SJSA1 (cell line): ENCODE measurements at places on chromosomes 6 and 20.

DNA sequence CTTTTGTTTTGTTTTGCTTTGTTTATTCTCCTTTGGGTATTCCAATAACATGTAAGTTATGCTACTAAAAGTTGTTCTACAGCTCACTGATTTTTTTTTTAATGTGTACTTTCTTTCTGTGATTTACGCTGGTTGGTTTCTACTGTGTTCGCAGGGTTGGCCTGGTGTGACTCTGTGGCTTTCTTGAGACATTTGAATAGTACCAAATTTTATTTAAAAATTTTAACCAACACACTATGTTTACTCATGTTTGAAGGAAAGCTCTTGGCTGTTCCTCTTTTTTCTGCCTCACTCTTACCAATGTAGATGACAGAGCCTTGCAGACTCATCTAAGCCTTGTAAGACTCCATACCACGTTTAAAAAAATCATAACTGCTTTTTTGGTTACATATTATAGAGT is 1784.9 kb upstream of the DEFB115 start:
- no peak for DNase-seq

DNA sequence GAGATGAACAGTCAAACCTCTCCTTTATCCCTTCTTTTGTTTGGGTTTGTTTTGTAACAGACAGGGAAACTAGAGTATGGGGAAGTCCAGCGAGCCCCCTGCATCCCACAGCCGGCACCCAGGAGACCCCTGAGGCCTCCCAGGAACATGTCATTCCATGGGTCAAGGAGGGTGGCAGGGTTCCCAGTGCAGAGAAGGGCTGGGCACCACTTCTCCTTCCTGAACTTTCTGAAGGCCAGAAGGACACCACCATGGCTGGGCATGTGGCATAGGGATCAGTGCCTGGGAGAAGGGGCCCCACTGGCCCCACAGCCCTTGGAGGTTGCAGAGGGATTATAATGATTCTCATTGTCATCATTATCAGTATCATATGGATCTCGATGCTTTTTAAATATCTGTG is 13.9 kb upstream of the CST7 start:
- peak; percentile 30 for DNase-seq

DNA sequence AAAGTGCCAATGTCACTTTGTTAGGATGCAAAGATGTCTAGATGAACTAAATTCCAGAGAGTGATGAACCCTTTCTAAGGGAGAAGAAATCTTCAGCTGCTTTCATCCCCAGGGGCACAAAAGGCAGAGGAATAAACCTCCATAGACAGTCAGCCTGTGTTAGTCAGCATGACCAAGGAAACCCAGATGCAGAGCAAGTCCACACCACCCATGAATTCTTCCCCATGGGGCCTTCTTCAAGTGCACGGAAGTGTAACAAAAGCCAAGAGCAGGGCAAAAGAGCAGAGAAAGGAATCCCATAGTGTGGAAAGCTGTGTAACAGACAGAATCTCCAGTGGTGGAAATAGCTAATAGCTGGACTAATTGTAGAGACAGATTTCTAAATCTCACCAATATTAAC is 50.0 kb downstream of the DCDC2 start:
- no peak for DNase-seq

DNA sequence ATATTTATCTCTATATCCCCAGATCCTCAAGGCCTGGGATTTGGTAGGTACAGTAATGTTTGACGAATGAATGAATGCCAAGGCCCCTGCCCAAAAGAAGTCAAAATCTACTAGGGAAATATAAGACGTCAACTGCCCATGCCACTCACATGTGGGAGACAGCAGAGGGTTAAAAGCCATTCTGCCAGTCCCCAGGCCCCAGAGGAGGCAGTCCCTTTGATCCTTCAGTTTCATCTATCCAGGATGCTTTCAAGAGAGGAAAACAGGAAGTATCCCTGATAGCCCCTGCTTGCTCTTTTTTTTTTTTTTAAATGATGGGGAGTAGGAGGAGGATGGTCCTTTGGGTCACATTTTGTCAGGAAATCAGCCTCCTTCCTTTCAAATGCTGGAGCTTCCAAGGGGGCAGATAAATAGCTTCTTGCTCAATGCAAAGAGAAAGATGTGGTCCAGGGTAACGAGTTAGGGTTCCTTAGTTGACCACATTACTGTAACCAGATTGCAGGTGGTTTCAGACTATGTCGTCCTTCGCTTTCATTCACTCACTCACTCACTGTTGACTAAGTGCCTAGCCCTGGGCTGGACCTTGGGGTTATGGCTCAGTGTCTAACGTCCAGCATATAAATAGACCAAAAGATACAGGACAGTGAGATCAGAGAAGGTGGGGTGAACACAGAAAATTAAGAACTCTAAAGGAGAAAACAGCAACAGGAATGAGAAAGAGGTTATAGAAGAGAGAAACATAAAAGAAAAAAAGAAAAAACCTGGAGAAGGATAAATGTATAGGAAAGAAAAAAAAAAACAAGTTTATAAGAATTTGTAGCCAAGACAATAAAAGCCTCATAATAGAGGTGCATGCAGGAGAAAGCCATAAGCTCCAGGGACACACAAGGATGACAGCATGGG is 64.6 kb upstream of the PIM1 start:
- no peak for DNase-seq

DNA sequence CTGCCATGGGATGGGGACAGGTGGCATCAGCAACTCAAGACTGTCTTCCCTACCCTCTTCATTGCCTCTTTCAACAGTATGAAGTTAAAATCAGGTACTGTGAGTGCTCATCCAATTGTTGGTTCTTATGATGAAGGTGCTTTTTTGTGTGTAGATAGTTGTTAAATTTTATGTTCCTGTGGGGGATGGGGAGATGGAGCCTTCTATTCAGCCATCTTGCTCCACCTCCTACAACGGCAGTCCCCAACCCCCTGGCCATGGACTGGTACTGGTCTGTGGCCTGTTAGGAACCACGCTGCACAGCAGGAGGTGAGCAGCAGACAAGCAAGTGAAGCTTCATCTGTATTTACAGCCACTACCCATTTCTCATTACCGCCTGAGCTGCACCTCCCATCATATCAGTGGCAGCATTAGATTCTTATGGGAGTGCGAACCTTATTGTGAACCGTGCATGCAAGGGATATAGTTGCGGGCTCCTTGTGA is 47.8 kb upstream of the TOP1 start:
- DNase-seq = no peak

GRCh38 chr20:36988494-36988966 is 37.0 kb upstream of the SAMHD1 start:
- DNase-seq = peak; percentile 5

DNA sequence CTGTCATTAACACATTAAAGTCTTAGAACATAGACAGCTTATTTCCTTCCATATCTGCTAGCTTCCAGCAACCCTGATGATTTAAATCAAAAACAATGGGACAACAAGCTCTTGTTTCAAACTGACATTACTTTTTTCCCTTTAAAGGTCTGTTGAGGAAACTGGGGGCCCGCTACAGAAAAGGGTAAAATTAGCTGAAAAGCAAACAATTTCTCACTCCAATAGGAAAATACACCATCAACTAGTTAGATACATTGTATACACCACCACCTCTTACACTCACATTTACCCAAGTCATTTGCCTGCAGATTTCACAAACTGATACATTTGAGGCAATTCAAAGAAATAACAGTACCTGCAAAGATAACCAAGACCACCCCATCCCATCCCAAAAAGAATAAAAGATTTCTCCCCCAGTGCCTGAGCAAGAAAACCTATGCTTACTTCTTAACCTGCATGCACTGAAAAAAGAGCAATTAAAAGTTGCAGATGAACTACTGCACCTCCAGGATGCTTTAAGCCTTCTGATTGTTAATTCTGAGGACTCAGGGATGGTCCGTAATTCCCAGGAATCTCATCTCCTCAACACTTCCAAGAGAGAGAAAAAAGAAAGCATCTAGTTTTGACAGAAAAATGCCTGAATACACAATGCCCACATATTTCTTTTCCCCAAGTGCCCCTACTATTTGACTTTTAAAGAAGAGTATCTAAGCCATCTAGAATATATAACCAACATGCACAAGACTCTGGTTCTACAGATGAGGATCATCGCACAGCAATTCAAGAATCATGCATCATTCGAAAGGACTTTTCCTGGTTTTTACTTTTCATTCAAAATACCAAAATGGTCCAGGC is 5.6 kb downstream of the ZMYND8 start:
- no peak for DNase-seq

DNA sequence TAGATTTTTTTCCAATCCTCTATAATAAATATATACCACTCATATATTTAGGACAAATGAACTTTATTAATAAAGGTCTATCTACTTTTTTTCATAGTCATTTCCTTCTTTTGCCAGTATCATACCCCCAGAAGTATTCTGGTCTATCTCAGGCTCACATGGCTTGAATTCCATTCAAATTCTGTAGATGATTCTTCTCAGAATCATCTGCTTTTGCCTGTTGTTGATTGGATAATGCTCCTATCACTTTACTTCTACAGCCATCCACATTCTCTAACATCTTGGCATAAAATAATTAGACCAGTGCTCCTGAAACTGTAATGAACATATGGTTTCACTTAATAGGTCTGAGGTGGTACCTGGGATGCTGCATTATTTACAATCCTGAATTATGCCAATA is 121.2 kb downstream of the GFRAL start:
- DNase-seq = no peak

GRCh38 chr20:23570178-23570760 is 2.0 kb upstream of the CST9L start:
- DNase-seq = no peak
